ENCODE measurements at places on chromosomes 1 and 21. TPM values are rescaled to one million over a fixed set of nuclear protein-coding genes. Genes with fewer than 3 reads are reported as not detected.

- no peak for DNase-seq
These were observed 7.9 kb downstream of the SLC30A7 start for GRCh38 chr1:100903777-100904176.

- no peak for DNase-seq
These were observed 157.7 kb downstream of the SEC16B start for GRCh38 chr1:177812144-177812543.

- no peak for DNase-seq
These were observed 3.0 kb downstream of the A3GALT2 start for GRCh38 chr1:33317946-33318345.

- DNase-seq = peak; percentile 26
These were observed 14.1 kb upstream of the TNR start for GRCh38 chr1:175757381-175758015.

- DNase-seq = no peak
These were observed 65.6 kb downstream of the SAMSN1 start for GRCh38 chr21:14480411-14481031.

DNA sequence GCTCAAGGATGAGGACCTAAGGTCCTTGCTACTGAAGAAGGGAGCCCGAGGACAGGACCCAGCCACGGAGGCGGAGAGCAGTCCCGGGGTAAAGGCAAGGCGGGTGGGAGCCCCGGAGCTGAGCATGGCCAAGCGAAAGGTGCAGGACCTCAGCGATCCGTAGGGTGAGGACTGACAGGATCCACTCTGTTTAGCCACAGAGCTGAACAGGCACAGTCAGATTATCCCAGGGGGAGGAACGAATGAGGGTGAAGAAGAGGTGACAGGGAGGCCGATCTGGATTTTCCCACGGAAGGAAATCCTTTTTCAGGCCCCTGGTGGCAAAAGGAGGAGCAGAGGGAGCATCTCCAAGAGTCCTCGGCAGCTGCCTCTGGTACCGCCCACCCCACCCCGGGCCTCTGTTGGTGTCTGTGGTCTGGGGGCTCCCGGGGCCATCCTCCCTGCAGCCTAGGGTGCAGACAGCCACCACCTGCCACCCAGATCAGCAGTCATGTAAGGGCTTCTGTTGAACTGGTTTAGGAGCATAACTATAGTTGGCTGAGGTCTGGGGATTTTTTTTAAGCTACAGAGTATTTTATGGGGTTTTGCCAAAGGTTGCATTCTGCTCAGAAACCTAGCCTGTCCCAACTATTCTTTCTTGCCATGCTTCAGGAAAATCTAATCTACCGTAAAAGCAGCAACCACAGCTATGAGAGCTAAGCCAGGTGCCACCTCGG, 32.3 kb upstream of the LBR start:
- DNase-seq = no peak

- DNase-seq = peak; percentile 62
These were observed 136.1 kb downstream of the TNFSF18 start for GRCh38 chr1:172914501-172915144.

DNA sequence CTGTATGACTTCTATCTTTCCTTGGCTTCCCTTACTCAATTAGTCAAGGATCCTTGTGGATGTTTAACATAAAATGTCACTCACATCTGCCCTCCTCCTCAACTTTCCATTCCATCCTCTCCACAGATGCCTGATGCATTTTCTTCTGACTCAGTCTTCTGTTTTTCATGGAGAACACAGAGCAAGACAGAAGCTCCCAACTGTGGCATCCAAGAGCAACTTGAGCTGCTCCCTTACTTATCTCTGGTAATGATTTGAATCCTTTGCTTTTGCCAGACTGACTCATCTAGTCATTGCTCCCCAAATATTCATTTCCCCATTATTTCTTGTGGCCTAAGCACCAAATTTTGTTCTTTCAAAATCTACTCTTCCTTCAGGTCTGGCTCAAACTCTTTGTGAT, 120.6 kb downstream of the LYPLAL1 start:
- no peak for DNase-seq

DNA sequence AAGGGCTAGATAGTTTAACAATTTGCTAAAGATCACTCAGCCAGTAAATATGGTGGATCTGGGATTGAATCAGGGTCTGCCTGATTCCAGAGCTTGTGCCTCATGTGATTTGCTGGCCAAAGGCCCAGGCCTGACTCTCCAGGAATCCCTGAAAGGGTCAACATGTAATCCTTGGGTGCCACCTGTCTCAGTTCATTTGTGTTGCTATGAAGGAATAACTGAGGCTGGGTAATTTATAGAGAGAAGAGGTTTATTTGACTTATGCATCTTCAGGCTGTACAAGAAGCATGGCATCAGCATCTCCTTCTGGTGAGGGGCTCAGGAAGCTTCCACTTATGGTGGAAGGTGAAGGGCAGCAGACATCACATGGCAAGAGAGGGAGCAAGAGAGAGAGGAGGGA, 144.9 kb downstream of the FCRL5 start:
- DNase-seq = no peak

DNA sequence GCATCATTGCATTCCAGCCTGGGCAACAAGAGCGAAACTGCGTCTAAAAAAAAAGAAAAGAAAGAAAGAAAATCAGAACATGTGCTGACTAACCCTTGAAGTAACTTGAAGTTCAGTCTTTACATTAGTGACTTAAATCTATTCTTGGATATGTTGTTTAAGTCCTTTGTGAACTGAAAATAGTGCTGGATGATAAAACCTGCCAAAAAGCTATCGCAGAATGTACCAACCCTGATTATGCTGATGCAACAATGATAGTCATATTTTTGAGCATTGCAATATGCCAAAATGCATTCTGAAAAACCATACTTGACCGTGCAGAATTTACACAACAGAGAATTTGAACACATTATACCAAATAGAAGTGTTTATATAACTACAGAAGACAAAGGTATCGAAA, 30.7 kb downstream of the SHISAL2A start:
- DNase-seq = peak; percentile 21

DNA sequence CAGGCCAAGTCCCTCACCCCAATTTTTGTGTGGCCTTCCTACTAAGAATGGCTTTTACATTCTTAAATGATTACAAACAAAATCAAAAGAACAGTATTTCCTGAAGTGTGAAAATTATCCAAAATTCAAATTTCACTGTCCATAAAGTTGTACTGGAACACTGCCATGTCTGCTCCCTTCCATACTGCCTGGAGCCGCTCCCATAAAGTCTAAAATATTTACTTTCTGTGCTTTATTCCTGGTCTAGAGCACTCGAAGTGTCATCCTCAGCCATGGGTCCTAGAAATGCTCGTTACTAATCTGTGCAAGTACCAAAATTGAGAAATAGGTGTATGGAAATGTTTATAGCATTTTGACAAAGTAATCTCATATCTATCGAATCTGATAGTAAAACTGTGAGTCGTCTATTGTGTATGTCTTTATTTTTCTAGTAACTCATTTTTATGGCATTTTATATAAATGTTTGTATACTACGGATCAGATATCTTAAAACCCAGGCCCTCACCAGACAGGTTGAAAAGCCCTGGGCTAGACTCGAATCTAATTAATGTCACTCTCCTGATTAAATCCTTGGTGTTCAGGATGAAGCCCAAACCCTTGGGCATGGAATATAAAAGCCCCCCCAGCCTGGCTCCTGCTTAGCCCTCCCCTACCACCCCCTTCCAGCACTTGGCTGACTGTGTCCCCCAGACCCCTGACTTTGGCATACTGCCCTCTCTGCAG, 4.9 kb downstream of the LBR start:
- no peak for DNase-seq

DNA sequence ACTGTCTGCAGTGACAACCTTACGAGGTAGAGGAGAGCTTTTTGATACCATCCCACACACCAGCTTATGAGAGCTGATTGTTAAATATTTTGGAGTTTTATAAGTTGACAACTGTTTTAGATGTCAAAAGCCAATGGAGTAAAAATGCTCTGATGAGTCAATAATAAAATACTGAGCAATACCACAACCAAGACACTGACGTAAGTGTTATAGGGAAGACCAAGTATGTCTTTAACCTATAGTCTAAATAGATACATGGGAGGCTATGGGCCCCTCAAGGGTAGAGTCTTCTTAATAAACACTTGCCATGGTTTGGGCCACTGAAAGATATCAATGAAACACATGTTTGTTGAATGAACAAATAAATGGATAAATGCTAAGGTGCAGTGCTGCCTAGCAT, 49.2 kb downstream of the DUSP10 start:
- no peak for DNase-seq

- peak; percentile 54 for DNase-seq
These were observed 407.6 kb upstream of the DEPDC1 start for GRCh38 chr1:68904477-68904876.

GRCh38 chr1:8343464-8344001, 25.6 kb downstream of the SLC45A1 start:
- peak; percentile 96 for DNase-seq

DNA sequence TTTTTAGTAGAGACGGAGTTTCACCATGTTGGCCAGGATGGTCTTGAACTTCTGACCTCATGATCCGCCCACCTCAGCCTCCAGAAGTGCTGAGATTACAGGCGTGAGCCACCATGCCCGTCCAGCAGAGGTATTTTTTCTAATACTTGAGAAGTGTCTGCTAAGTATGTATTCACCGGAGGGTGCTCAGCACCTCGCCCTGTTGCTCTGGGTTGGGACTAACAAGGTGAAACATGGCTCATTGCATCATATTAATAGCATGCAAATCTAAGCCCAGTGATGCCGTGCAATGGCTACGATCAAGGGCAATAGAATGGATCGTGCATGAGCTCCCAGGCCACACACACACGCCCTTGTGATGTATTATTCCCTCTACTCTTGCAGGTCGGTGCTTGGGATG, 68.7 kb downstream of the PDE9A start:
- DNase-seq = no peak

- no peak for DNase-seq
These were observed 74.7 kb upstream of the KCNK2 start for GRCh38 chr1:215007880-215008279.

DNA sequence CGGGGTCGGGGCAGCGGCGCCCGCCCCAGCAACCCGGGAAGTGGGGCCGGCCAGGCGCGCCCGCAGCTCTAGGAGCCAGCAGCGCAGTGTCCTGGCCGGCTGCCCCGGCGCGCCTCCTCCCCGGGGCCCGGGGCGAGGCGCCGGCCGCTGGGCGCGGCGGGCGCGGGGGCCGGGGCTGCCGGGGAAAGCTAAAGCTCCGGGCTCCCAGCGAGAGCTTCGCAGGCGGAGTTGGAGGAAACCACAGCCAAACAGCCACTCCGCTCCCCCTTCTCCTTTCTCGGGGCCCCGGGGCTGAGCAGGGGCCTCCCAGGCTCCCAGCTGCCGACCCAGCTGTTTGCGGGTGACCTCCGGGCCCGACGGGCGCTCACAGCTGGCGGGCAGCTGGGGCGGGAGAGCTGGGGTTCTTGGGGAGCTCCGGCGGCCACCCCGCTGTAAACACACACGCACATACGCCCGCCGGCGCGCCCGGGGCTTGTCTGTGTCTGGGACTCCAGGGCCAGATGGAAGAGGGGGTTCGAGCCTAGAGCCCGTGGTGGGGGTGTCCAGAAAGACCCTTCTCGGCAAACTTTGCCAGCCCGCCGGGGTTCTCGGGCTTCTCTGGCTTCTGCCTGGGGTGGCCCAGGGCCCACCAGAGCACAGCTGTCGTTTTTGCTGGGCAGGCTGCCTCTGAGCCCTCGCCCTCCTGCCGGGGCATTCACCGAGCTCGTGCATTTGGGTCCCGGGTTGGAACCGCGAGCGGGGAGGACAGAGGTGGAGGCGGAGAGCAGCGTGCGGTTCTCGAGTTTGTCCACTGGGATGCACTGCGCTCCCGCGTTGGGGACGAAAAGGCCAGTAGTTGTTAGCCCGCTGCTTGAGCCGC, 1.5 kb downstream of the AJAP1 start:
- peak; percentile 35 for DNase-seq

Gene GOLT1A
- polyA plus RNA-seq = 2.8 TPM

Gene EVA1C
- 0.55 TPM for polyA plus RNA-seq

Gene TPTE
- polyA plus RNA-seq = not detected

Gene SELENBP1
- polyA plus RNA-seq = 43.6 TPM

Gene TNFSF18
- not detected for polyA plus RNA-seq

Gene HPCA
- polyA plus RNA-seq = 1.6 TPM

Gene FAM3B
- not detected for polyA plus RNA-seq

Gene C1orf141
- polyA plus RNA-seq = not detected
